Posterior vena cava (tissue), 2 donors: ENCODE measurements at places on chromosomes 11 and 22.

DNA sequence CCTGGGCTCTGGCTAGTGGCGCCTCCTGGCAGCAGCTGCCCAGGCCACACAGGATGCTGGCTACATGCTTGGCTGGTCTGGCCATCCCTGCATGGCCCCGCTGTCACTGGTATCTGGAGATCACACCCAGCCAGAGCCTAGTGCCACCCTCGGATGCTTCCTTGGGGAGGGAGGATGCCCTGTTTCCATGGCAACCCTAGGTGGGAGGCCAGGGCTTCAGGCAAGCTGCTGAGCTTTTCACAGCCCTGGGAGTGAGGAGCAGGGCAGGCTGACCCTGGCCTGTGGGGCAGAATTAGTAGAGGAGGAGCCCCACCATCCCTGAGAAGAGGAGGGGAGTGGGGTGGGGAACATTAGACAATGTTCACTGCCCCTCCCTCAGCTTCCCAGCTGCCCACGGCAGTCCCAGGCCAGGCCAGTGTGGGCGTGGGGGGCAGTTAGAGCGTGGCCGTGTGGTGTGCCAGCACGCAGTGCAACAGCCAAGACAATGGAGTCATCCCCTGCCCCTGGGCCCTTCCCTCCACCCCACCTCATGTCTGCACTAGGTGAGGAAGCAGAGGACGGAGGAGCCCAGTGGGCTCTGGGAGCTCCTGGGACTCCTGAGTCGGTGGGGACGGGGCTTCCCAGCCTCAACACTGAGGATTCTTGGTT lies 50.4 kb downstream of the PARVB start:
- no peak for DNase-seq

GRCh38 chr11:36312611-36313472 lies 16.8 kb downstream of the PRR5L start:
- DNase-seq: no peak

DNA sequence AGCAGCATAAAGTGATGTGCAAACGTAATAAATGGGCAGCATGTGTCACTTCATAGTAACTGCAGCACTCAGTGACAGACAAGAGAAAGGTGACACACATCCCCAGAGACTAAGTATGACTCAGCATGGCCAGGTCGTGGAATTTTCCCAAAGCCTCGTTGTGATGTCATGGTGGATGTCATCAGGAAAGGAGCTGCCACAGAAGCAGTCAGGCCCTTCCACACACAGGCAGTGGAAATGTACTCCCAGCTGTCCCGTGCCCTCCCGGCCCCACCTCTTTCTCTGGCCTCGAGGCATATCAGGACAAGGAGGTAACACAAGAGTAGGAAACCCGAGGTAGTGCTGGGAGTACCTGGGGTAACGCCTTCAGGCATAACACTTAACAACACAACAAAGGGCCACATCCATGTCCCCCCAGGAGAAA lies 8.1 kb downstream of the PC start:
- DNase-seq: no peak

- no peak for DNase-seq
Measured at GRCh38 chr11:72030472-72031045, 31.9 kb downstream of the IL18BP start.

DNA sequence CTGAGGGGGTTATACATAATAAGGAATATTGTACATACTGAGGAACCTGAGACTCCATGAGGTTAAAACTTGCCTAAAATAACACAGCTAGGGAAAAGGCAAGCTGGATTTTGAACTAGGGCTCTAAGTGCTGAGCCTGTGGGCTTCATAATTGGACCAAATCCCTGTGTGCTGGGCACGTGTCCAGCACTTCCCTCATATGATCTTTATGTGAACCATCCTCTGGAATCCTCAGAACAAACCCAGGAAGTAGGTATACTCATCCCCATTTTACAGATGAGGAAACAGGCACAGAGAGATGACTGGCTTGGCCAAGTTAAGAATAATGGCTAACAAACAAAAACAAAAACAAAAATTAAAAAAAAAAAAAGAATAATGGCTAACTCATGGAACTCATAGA lies 14.9 kb downstream of the RTN4RL2 start:
- no peak for DNase-seq

- no peak for DNase-seq
Measured at GRCh38 chr11:64095273-64095817, 59.6 kb downstream of the FLRT1 start.

DNA sequence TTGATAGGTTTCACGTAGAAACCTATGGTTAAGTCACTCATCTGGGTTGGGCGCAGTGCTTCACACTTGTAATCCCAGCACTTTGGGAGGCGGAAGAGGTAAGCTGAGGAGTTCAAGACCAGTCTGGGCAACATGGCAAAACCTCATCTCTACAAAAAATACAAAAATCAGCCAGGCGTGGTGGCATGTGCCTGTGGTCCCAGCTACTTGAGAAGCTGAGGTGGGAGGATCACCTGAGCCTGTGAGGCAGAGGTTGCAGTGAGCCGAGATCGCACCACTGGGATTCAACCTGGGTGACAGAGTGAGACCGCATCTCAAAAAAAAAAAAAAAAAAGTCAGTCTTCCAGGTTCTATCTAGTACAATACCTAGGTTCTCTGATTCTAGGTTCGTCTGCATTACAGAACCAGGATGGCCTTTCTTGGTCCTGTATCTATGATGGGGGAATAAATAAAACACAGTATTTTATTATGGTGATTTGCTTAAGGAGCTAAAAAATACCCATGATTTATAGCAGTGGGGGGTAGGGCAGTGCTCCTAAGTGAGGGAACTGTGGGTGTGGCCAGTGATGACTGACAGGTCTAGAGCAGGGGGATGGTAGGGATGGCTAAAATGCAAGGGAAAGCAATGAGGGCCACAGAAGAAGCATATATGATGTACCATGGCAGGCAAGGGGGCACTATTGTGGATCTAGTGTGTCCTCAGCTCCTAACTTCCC lies 65.5 kb upstream of the NUP160 start:
- no peak for DNase-seq

DNA sequence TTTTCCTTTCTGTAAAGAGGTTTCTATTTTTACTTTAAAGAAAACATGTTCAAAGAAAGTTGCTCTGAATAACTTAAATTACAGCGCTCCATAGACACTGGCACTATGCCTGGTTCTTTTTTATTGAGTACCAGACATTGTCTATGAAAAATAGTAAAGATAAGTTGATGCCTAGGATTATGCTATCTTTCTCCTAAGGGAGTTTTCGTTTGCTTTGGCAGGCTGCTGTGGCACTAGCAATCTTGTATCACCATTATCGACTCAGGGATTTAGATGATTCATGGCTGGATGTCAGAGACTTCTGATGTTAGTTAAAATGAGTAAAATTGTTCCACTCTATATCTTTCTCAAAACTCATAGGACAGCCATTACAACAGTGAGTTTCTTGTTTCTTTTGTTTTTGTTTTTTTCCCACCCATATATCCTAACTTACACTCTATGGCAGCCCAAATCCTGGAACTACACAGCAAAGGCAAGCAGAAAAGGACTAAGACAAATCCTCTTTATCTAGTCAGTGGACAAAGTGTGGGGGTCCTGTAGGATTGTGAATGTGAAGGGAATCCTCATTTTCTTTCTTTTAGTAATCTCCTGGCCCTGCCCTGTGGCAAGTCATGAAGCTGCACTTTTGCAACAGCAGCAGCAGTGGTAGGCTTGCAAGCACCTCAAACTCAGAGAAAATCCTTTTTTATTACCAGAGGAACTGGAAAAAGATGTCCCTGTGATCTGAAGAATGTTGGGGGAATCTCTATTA lies 20.7 kb downstream of the SLN start:
- DNase-seq: no peak

- DNase-seq: no peak
Measured at GRCh38 chr22:46848197-46848596, 85.7 kb downstream of the TBC1D22A start.

DNA sequence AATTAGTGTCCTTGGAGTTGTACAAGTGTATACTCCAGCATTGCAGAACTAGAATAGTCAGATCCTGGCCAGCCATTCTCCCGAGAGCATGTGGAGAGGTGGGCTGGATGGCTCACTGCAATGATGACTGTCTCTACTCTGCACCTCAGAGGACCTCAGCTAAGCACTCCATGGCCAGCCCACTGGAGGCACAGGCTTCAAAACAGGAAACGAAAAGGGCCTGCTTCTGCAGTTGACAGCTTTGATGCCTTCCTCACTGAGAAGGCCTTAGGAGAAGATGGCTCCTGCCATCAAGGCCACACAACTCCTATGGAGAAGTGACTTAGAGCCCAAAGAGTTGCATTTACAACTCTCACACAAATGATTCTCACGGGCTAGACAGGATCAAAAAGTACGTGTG lies 9.1 kb downstream of the POLD4 start:
- DNase-seq: peak; percentile 58

GRCh38 chr11:73916435-73916834 lies 34.4 kb upstream of the DNAJB13 start:
- DNase-seq: no peak
